Right cardiac atrium (tissue), 5 donors: ENCODE measurements at places on chromosomes 11 and 22. TPM values are rescaled to one million over a fixed set of nuclear protein-coding genes. Genes with fewer than 3 reads are reported as not detected.

DNA sequence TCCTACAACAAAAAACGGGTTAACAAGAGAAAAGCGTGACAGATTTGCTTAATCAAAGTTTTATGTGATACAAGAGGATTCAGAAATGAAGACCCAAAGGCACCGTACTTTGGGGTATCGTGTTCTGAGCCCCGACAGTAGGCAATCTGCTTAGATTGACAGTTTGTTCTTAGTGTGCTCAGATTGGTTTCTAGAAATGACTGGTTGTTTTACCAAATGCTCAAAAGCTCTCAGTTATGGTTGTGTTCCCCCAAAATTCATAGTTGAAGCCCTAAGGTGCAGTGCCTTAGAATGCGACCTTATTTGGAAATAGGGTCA is 102.7 kb downstream of the RASSF10 start:
- no peak for DNase-seq

DNA sequence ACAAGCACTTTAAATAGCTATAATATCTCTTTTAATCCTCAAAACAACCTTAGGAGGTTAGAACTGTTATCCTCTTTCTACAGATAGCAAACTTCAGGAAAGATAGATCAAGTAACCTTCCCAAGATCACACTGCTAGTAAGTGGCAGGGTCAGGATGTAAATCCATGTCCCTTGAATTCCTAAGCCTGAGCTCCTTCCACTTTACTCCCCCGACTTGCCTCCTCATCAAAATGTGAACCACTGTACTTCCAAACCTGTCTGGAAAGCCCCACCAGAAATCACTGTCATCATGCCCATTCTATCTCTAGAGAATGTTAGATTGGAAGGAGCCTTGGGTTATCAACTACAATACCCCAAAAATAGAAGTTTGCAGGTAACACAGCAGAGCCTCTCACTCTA is 33.7 kb downstream of the ME3 start:
- DNase-seq = no peak

GRCh38 chr11:2306452-2306823 is 4.6 kb downstream of the TSPAN32 start:
- DNase-seq = peak; percentile 81

DNA sequence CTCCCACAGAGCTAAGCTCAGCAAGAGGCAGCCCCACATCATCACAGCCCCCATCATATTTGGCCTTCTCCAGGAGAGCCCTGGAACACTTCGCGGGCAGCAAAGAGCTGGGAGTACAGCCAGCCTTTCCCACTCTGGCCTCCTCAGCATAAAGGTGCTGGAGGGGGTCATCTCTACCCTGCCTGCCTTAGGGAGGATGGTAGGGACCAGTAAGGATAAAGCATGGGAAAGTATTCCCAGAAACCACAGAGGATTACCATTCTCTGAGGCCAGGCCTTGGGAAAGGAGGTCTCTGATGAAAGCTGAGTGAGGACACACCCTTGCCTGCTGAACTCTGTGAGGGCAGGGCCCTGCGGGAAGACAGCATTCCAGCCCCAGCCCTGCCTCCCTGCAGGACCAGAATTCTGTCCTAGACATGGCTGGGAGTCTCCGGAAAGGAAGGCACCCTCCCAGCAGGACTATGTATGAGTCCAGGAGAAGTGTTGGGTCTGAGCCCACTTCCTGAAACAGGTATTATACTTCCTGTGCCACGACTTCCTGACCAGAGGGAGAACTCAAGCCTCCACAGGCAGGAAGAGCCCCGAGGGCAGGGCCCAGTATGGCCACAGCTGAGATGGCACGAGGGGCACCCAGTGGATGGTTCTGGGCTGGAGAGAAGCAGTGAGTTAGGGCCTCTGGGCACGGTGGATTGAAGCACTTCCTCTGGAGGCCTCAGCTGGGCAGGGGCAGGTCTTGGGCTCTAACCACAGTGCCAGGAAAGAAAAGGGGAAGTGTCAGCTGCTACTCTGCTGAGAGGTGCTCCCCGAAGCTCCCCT is 12.9 kb upstream of the CASTOR1 start:
- peak; percentile 56 for DNase-seq

DNA sequence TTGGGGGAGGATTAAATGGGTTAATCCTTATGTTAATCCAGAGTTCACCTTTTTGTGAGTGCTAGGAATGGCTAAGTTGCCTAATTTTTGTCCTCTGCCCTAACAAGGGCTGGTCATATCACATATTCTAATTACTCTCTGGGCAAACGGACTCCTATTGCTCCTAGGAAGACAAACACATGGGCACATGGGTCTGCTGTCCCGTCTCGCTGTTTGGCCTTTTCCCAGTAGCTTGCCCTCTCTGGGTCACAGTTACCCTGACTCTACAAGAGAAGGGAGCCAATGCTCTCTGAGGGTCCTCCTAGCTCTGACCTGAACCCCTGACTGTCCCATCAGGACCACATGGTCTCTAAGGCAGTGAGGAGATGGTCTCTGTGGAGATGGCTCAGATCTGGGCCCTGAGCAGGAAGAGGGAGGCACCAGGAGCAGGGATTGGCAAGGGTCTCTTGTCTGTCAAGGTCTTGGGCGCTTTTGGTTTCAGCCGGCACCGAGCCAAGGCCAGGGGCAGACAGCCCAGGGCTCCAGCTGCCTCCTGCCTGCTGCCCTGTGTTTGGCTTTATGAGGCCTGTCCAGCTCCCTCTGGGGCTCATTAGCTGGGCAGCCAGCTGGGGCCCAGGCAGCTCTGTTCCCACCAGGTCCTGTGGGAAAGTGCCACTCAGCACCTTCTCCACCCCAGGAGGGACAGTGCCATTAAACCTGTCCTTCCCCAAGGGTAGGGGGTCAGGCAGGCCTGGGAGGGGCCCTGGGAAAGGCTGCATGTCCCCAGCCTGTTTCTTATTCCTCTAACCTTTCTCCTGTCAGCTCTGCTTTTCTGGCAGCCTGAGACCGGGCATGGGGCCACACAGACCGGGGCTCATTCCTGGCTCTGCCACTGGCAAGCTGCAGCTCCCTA is 559.9 kb downstream of the MN1 start:
- peak; percentile 92 for DNase-seq

GRCh38 chr22:26432619-26433311 is 3.7 kb downstream of the ASPHD2 start:
- DNase-seq = no peak

- DNase-seq = peak; percentile 33
These were observed 23.5 kb downstream of the TESMIN start for GRCh38 chr11:68727783-68728182.

- DNase-seq = peak; percentile 53
These were observed 10.9 kb downstream of the HEPHL1 start for GRCh38 chr11:94032066-94032465.

DNA sequence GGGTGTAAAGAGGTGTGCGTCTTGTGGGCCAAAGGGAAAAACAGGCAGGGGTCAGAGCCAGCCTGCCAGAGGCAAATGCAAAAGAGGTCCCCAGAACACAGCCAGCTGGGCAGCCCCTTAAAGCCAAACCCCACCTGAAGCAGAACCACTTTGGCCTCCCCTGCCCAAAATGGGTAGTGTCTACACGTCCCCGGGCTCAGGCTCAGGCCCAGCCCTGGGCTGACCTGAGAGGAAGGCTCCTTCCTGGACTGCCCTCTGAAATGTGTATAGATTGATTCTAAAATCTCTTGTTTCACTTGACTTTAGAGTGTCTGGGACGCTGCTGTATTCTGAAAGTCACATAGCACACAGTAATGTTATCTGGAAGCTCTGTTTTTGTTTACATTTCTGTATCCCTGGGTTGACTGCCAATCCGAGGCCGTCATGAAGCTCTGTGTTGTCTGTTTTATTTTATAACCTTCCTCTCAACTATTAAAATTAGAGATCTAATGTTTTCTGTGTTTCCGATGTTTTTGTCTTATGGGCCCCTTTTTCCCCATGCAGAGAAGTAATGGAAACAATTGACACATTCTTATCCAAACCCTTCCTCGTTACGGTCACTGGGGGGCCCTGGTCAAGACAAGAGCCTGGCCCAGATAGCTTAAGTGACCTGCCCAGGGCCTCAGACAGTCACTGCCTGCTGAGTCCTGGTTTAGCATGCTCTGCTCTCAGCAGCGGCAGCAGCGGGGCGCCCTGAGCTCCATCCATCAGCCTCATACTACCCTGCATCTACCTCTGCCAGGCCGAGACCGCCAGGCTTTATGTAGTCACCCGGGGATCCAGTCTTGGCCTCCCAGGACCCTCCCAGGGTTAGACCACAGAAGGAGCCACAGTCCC is 10.1 kb downstream of the OVOL1 start:
- DNase-seq = no peak

DNA sequence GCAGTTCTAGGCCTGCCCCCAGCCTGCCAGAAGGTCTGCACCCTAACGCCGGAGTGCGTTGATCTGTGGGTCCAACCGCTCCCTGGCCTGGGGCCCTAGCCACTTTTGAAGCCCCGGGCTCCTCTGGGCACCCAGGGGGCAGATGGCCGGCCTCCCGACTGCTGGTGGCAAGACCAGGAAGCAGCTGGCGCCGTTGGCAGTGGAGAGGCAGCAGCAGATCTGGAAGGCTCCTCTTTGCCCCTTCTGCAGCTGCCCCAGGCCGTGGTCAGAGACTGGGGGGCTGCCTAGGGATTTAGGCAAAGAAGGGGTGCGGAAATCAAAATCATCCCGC is 445 bp upstream of the VWCE start:
- no peak for DNase-seq

- no peak for DNase-seq
These were observed 12.8 kb downstream of the AP1B1 start for GRCh38 chr22:29375398-29376076.

GRCh38 chr22:23116506-23117263 is 25.1 kb downstream of the RSPH14 start:
- DNase-seq = peak; percentile 7

DNA sequence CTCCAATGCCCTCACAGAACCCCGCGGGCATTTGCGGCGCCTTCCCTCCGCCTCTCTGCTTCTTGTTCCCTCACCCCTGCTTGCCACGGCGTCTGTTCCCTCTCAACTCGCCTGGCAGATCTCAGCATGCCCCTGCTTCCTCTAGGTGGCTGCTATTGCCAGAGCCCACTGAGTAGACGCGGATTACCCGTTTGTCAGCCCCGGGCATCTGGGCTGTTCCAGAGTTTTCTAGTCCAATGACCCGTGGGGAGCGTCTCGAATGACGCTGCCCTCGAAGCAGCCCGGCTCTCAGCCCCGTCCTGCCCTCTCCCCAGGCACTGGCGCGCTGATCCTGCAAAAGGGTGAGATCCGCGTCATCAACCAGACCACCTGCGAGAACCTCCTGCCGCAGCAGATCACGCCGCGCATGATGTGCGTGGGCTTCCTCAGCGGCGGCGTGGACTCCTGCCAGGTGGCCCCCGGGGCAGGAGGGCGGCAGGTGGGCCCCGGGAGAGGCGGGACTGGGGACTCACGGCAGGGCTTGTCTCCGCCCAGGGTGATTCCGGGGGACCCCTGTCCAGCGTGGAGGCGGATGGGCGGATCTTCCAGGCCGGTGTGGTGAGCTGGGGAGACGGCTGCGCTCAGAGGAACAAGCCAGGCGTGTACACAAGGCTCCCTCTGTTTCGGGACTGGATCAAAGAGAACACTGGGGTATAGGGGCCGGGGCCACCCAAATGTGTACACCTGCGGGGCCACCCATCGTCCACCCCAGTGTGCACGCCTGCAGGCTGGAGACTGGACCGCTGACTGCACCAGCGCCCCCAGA is 49.7 kb downstream of the ST14 start:
- DNase-seq = no peak

- DNase-seq = no peak
These were observed 10.4 kb upstream of the FXYD2 start for GRCh38 chr11:117834838-117835443.

- DNase-seq = no peak
These were observed 33.9 kb downstream of the BCL2L13 start for GRCh38 chr22:17672417-17672991.

GRCh38 chr11:87967459-87967858 is 207.8 kb downstream of the RAB38 start:
- no peak for DNase-seq

The HBD gene
- not detected for total RNA-seq

The MS4A3 gene
- total RNA-seq = not detected

The SLC17A6 gene
- not detected for total RNA-seq

The OR52H1 gene
- total RNA-seq = not detected

The OR51B2 gene
- total RNA-seq = not detected

The OR51E1 gene
- 0.24 TPM for total RNA-seq

The NOX4 gene
- 8.2 TPM for total RNA-seq
